T-helper 22 cell (primary cell): ENCODE measurements at places on chromosomes 1 and 21.

DNA sequence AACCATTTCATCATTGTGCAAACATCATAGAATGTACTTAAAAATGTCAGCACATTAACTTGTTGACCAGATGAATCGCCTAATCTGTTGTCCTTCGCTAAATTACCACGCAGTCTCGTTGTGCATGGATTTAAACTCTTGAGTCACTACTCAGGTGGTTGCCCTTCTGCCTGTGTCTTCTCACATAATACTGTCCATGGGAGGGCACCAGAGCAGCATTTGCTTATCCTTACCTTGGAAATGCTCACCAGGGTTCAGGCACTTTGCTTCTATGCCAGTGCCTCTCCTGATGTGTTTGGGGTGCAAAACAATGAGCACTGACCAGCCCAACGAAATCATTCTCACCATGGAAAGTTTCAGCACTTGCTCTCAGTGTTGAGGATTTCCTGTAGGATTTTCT lies 559.9 kb downstream of the RWDD3 start:
- DNase-seq = no peak

DNA sequence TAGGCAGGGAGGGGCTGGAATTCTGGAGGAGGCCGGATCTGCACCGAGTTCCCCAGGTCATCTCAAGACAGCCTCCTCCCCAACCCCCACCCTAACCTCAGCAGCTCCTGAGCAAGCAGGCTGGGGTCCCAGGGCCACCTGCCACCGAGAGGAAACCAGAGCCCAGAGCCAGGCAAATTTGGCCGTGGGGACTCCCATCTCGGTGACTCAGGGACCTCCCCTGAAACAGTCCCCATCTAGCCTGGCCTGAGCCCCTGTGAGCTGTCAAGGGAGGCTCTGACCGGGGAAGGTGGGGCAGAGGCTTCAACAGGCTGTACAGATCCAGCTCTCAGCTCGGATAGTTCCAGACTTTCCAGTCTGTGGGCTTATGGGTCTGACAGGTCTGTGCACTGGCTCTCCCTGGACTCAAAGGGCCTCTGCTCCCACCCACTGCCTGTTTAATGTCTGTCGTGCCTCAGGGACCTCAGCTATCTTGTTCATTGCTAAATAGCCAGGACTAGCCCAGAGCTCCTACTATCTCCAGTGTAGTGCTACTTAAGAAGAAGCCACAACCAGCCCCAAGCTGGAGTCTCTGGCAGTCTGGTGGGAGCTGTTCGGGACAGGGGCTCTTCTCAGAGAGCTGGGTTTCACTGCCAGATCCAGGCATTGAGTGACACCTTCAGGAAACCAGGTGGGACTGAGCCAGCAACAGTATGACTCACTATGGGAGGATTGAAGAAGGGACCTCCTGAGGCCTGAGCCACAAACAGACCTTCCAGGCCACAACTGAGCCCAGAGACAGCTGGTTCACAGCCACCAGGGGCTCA lies 25.6 kb downstream of the MATN1 start:
- DNase-seq = no peak

GRCh38 chr21:31903896-31904295 lies 31.1 kb downstream of the HUNK start:
- no peak for DNase-seq

GRCh38 chr21:26539566-26539965 lies 33.5 kb downstream of the CYYR1 start:
- DNase-seq = no peak

- no peak for DNase-seq
Observed at GRCh38 chr1:109876617-109877316, 33.9 kb upstream of the CSF1 start.

DNA sequence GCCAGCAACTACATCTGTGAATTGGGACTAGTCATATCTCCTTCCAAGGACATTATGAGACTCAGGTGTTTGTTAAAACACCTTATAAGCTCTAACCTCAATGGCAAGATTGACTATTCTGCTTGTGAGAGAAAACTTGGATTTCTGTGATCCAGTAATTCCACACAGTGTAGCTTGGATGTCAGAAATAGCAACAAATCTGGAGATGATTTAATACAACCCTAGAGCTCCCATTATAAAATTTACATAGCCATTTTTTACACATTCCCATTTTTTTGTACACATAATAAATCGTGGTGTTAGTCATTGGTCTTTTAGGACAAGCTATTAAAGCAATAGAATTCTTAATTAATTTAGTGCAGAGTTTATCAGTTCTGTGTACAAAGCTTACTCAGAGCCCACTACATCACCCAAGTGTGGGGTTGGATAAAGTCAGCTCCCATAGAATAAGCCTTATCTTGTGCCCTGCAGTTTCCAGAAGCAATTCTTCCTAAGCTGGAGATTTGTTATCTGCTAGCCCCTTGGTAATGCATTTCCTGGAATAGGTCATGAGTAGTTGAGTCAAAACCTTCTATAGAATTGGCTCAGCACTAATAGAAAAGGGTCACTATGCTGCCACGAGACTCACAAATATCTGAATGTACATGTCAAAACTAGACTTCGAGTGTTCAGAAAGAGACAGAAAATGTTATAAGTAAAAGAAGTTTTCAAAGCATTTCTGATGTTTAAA lies 434.0 kb upstream of the RUNX1 start:
- no peak for DNase-seq

DNA sequence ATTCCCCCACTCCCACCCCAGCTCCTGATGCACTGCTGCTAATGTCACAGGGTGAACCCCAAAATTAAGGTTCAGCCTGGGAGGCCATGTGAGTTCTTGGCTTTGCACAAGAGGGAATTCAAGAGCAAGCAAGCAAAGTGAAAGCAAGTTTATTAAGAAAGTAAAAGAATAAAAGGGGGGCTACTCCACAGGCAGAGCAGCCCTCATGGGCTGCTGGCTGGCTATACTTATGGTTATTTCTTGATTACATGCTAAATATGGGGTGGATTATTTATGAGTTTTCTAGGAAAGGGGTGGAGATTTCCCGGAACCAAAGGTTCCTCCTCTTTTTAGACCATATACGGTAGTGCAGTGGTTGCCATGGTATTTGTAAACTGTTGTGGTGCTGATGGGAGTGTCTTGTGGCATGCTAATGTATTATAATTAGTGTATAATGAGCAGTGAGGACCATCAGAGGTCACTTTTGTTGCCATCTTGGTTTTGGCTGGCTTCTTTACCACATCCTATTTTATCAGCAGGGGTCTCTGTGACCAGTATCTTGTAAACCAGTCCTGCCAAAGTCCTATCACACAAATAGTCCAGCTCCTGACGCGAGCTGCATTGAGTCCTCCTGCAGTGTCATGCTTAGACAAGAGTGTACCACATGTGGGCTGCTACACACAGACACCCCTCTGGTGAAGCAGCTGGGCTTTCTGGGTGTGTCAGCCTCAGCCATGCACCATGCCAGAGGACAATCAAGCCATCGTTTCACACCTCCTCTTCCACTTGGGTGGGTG lies 46.4 kb upstream of the CSF1 start:
- no peak for DNase-seq

DNA sequence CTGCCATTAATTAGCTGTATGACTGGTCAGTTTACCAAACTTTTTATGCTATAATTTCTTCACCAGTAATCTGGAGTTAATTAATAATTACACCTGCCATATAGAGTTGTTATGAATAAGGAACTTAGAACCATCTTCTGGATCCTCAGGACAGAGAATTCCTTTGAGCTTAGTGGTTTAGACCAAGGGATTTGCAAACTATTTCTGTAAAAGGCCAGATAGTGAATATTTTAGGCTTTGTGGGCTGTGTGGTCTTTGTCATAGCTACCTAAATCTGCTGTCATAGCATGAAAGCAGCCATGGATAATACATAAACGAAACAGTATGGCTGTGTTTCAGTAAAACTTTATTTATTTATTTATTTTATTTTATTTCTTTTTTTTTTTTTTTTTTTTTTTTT lies 9.0 kb downstream of the TIMM17A start:
- no peak for DNase-seq

GRCh38 chr1:5273280-5274003 lies 619.0 kb downstream of the AJAP1 start:
- no peak for DNase-seq

GRCh38 chr1:203180611-203181330 lies 5.1 kb upstream of the MYBPH start:
- no peak for DNase-seq

GRCh38 chr1:4203501-4203900 lies 303.4 kb upstream of the C1orf174 start:
- no peak for DNase-seq

DNA sequence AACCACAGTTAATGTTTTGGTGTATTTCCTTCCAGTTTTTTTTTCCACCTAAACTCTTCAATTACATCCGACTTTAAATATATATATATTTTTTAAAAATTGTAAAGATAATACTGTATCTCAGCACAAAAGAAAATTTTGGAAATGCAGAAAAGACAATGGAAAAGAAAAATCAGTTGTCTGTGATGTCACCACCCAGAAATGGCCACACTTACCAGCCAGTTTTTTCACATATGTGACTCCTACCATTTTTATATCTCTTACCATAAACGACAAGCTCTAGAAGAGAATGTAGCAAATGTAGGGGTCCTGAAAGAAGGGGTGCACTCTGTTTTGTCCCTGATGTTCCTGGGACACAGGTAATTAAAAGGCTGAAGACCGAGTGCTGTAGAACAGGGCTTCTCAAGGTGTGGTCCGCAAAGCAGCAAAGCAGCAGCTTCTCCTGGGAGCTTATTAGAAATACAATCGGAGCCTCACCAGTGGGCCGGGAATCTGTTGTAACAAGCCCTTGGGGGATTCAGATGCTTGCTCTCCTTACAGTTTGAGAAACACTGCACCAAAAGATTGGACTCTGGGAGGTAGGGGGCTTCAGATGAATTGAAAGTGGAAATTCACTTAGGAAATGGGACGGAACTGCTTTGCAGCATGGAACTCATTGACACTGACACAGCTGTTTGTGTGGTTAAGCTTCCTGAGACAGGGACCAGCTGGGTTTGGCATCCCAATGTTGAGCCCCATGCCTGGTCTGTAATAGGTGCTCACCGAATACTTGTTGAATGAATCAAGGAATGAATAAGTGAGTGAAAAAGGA lies 44.1 kb downstream of the ALPL start:
- DNase-seq = no peak
